ENCODE measurements at places on chromosomes 13 and 19. TPM values are rescaled to one million over a fixed set of nuclear protein-coding genes. Genes with fewer than 3 reads are reported as not detected.

GRCh38 chr13:113820813-113821651 lies 42.8 kb downstream of the GAS6 start:
- DNase-seq: peak; percentile 77

GRCh38 chr13:21688056-21688455 lies 17.2 kb downstream of the FGF9 start:
- no peak for DNase-seq

- peak; percentile 77 for DNase-seq
Measured at GRCh38 chr19:10505583-10506229, 2.5 kb upstream of the KEAP1 start.

DNA sequence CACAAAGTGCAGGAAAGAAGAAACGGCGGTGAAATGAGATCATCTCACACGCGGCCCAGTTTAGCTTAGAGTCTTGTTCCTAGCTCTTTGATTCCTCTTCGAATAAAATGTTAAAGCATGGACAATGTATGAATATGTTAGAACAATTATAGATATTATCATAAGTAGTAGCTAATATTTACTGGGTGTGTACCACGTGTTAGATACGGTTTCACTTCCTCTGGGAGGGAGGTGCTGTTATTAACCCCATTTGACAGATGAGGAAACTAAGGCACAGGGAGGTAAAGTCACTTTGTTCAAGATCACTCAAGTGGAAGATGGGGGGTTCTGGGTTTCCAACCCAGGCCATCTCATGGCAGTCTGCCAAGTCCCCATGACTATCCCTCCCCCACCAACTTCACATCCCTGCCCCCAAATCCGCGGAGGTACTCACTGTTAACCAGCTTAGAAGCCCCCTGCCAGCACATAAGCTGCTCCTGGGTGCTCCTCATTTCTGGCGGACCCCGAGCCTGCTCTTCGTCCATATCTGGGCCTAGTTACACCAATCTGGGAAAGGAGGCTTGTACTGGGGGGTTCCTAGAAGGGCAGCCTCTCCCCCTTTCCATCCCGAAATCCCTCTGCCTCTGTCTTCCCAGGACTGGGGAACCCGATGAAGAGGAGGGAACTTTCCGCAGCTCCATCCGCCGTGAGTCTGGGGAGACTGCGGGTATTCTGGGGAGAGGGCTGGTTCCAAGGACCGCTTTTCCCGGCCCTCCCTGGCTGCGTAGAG lies 1.0 kb upstream of the FXYD7 start:
- DNase-seq: no peak

DNA sequence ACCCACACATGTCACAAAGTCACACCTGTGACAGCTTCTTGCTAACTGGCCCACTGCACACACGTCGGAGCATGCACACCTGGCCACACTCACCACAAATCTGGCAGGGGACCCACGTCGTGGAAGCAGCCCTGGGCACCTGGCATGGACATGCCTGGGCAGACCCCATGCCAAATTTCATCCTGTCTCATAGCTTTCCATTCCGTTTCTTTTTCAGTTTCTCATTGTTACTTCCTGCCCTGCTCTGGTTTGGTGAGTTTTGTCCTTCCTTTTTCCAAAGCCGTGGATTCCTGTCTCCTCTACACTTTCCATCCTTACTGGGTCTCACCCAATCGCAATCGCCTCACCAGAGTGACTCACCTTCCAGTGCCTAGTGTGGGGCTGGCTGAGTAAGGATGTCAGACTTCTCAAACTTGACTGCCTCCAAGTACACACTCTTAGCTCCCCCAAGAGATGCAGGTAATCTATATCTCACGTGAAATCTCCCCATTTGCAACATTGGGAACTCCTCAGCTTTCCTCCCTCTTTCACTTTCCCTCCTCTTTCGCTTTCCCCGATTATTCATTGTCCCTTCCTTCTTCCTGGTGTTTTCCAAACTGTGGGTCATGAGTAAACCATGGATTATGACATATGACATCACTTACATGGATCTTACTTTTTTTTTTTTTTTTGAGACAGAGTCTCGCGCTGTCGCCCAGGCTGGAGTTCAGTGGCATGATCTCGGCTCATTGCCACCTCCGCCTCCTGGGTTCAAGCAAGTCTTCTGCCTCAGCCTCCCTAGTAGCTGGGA lies 1.6 kb upstream of the BBC3 start:
- no peak for DNase-seq

- DNase-seq: no peak
Measured at GRCh38 chr13:22726726-22727125, 454.1 kb upstream of the SGCG start.

DNA sequence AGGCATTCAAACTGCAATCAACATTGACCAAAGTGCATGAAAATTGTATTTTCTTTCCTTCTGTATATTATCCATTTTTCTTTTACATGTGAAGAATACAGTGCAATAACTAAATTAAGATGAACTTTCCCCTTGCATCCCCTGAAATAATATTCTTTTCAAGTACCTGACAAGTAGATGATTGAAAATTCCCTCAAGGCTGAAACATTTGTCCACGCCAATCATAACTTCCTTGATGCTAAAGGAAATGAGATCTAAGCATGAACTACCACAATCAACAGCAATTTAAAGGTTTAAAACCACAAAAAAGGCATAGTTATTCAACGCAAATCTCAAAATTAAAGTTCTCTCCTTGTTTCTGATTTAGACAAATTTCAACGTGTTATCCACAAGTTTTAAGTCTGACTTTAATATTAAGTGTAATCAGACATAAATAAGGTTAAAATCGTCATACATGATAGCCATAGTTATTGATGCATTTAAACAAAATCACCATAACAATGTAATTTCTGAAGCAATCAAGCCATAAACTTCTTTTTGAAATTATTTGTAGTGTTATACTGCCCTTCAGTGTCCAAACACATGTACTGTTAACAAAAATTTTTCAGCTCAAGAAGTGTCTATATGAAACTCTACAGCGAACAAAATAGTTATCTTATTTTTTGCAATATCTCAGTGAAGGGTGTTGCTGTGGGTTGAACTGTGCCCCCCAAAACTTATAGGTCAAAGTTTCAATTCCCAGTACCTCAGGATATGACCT lies 169.5 kb downstream of the DCLK1 start:
- DNase-seq: no peak

DNA sequence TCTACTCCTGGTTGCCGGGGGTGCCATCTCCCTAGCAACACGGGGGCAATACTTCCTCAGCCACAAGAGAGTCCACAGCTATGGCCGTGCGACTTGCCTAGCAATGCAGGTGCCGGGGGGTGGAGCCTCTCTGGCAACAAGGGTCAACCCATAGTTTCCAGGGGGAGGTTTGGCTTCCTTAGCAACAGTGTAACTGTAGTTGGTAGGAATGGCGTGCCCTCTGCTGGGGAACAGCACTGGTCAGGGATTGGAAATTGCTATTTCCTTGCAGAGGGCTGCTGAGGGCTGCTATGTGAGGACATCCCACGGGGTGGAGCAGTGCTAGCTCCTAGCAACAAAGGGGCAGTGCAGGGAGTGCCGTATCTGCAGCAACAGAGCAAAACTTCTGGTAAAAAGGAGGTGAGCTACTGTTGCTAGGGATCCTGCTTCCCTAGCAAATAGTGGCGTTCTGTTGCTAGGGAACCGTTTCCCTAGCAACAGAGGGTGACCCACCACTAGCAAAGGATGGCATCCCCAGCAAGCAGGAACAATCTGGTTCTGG lies 7.0 kb upstream of the TMC4 start:
- DNase-seq: peak; percentile 92

DNA sequence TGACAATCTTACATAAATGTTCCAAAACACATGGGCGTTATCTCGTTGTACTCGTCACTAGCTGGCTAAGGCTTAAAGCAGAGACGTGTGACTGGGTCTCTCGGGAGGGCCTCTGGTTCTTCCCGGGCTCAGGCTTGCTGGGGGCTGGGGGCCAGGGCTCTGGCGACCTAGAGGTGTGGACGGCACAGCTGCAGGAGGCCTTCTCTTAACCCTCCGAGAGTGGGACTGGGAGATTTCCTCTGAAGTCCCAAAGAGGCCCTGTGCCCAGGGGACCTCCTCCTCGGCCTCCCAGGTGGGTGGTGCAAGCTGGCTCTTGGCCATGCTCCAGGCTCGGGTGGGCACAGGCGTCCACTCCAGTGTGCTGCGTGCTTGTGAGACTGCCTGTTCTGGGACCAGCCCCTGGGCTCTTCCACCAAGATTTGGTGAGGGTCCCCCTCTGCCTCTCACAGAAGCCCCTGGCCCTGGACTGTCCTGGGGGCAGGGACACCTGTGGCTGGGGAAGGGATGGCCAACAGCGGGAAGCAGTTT lies 2.2 kb downstream of the CAPS start:
- DNase-seq: no peak

DNA sequence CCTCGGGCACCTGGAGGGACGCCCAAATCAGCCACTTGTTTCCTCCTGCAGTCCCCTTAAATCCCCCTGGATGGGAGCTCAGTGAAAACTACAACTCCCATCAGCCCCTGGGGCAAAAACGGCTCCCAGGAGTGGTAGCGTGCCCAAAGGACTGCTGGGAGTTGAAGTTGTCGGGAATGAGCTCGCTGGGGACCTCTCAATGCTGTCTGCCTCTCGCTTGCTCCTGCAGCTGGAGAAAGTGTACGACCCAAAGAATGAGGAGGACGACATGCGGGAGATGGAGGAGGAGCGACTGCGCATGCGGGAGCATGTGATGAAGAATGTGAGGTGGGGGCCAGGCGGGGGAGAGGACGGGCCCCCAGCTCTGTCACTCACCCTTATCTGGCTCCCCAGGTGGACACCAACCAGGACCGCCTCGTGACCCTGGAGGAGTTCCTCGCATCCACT lies 14.7 kb upstream of the DHDH start:
- peak; percentile 54 for DNase-seq

DNA sequence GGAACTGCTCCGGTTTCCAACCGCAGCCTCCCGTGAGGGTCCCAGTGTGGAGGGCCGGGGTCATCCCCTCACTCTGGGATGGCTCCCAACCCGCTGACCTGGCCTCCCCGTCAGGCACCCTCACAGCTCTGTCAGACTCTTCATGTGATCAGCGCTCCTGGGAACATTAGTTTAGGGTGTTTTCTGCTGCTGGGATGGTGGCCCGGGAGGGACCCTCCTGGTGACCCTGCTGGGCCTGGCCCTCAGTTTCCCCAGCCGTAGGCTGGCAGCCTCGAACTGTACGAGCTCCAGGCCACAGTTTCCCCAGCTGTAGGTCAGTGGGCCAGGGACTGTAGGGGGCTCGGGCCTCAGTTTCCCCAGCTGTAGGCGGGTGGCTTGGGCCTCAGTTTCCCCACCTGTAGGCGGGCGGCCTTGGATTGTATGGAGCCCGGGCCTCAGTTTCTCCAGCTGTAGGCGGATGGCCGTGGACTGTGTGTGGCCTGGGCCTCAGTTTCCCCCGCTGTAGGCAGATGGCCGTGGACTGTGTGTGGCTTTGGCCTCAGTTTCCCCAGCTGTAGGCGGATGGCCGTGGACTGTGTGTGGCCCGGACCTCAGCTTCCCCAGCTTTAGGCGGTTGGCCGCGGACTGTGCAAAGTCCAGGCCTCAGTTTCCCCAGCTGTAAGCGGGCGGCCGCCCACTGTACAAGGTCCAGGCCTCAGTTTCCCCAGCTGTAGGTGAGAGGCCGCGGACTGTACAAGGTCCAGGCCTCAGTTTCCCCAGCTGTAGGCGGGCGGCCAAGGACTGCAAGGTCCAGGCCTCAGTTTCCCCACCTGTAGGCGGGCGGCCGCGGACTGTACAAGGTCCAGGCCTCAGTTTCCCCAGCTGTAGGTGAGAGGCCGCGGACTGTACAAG lies 1.3 kb upstream of the PTBP1 start:
- no peak for DNase-seq

DNA sequence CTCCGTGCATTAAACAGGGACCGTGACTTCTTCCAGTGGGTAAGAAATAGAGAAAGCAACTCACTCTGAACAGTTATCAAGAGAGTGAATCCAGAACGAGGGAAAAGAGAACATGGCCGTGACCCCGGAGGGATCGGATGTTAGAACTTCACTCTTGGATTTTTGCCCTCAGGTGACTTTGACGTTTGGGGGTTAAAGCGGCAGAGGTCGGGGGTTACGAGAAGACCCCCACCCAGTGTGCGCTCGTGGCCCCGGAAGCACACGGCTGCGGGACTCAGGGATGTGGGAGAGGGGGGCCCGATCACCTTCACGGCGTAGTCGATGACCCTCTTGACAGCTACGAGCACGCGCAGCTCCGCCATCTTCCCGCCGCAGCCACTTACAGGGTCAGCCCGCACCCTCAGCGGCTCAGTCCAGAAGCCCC lies at the start of gene ETFB:
TSS of gene ETFB (minus strand) at position 424 of the 424 bp plus-strand sequence. CDS start at position 362, 62 bp downstream.
- DNase-seq: no peak

DNA sequence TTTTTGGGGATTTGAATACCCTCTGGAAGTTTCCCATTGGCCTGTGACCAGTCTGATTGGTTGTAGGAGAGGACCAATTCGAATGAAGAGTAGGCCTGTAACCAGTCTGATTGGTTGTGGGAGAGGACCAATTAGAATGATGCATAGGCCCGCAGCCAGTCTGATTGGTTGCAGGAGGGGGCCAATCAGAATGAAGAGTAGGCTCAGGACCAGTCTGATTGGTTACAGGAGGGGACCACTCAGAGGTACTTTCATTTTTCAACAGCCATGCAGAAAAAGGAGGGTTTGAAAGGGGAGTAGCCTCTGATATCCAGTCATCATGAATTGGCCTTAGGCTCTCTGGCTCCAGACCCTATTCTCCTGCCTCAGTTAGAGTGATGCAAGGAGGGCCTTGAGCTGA lies 30.4 kb upstream of the SLC1A5 start:
- DNase-seq: peak; percentile 37

GRCh38 chr13:112795277-112795676 lies 105.4 kb downstream of the ATP11A start:
- no peak for DNase-seq

- no peak for DNase-seq
Measured at GRCh38 chr13:28409648-28410047, 85.3 kb downstream of the FLT1 start.

DNA sequence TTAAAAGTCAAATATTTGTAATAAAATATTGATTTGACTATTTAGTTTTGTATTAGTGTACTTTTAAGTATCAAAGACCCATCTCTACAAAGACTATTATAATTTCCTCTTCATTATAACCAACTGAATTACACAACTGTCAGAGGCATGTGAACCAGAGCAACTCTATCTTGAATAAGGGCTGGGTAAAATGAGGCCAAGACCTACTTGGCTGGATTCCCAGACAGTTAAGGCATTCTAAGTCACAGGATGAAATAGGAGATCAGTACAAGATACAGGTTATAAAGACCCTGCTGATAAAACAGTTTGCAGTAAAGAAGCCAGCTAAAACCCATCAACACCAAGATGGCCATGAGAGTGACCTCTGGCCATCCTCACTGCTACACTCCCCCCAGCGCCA lies 36.2 kb upstream of the ATP12A start:
- DNase-seq: peak; percentile 31

- no peak for DNase-seq
Measured at GRCh38 chr19:47005873-47006272, 13.8 kb upstream of the NPAS1 start.

GMIP gene
- 1.7 TPM for total RNA-seq

PBX4 gene
- total RNA-seq: 0.96 TPM

CEACAM20 gene
- not detected for total RNA-seq

ZNF93 gene
- 3.1 TPM for total RNA-seq

MEDAG gene
- total RNA-seq: not detected

ZNF787 gene
- total RNA-seq: 31.7 TPM

ZNF677 gene
- 8.0 TPM for total RNA-seq

Data from SK-MEL-5 (cell line).